Mesendoderm (in vitro differentiated cells): ENCODE measurements at places on chromosomes 13 and 19.

- DNase-seq, result no peak
These were observed 124.5 kb downstream of the KDM4B start for GRCh38 chr19:5093297-5093928.

GRCh38 chr13:74135326-74136083, 1.3 kb upstream of the KLF12 start:
- peak; percentile 89 for DNase-seq

DNA sequence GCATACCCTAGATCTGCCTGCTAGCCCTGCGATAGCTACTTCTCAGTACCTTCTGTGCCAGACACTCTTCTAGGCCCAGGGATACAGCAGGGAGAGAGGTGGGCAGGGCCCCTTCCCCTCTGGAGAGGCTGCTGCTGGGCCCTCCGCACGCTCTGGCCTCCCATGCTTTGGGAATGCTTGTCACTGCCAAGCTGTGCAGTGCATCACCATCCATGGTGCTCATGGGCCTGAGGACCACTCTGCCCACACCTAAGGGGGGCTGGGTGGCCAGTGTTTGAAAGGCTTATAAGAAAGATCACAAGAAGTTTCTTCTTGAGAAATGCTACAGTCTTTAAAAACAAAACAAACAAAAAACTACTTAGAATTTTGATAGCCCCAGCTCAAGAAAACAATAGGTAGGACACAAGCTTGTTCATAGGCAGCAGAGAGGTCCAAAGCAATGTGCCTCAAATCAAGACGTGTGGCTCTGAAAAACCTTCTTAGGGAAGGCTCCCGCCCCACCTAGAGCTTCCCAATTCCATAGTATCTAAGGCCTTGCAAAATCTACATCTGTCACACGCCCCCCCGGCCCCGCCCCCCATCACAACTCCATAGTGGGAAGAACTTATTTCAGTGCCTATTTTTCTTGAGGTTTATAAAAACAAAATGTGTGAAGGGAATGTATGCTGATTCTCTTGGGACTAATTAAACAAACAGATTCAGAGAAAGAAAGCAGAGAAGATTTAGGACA, 145.8 kb downstream of the TM9SF2 start:
- no peak for DNase-seq

- DNase-seq, result peak; percentile 58
These were observed 13.3 kb upstream of the ISYNA1 start for GRCh38 chr19:18450931-18451836.

- no peak for DNase-seq
These were observed 18.4 kb downstream of the SBNO2 start for GRCh38 chr19:1155352-1156304.

- peak; percentile 23 for DNase-seq
These were observed 1.0 kb upstream of the ZBTB32 start for GRCh38 chr19:35703343-35703742.

- DNase-seq, result no peak
These were observed 622 bp upstream of the FDX2 start for GRCh38 chr19:10316229-10317044.

DNA sequence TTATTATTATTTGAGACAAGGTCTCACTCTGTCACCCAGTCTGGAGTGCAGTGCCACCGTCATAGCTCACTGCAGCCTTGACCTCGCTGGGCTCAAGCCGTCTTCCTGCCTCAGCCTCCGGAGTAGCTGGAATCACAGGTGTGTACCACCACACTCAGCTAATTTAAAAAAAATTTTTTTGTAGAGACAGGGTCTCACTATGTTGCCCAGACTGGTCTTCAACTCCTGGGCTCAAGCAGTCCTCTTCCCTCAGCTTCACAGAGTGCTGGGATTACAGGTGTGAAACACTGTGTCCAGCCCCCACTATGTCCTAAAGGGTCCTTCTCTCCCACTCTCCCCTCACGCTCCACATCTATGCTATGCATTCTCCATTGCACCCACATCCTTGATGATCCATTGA, 9.1 kb upstream of the TLE2 start:
- no peak for DNase-seq

DNA sequence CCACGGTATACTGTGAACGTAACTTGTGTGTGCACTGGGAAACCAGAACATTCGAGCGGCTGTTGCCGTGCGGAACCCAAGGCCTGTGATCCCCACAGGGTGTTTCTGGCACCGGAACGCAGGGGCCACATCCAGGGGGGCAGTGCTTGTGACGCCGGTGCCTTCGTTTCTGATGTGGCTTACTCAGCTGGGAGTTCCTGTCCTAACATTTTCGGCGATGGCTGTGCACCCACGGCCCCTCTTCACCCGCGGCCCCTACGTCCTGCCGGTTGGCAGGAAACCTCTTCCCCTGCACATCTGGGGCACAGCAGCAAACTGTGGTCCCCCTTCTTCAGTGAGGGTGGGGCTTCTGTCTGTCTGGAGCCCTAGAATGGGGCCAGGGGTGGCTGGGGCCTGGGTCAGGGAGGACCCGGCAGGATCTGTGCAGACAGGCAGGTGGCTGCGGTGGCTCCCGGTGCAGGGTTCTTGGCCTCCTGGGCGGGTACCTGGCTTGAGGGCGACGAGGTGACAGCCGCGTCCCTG, 26.2 kb downstream of the CSNK1G2 start:
- DNase-seq, result no peak

GRCh38 chr13:34419025-34419424, 523.0 kb upstream of the NBEA start:
- no peak for DNase-seq

DNA sequence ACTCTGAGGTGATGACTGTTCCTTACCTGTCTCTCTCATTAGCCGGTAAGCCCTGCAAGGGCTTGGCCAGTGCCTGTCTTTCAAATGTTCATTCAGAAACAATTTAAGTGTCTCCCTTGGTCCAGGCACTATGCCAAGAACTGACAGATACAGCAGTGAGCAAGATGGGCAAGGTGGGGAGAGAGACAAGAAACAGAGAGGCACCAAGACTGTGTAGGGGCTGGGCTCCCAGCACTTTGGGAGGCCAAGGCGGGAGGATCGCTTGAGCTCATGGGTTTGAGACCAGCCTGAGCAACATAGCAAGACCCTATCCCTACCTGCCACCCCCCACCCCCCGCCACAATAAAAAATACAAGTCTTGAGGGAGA, 1.3 kb upstream of the CCNE1 start:
- no peak for DNase-seq

GRCh38 chr19:14530506-14530905, 1.1 kb downstream of the TECR start:
- no peak for DNase-seq

DNA sequence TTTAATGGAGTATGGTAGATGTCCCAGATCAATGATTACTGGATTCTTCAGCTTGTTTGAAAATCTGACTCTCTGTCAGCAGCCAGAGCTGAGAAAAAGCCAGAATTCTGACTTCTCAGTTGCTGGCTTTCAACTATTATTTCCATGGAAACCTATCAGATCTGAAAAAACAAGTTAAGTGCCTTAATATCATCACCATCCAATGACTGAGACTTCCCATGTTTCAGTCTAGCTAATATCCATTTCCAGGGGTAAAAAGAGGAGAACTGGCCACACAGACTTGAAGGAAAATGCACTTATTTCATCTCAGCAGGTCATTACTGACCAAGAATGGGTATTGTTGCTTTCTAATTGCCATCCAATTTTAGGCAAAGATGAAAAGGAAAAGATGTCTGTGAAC, 75.2 kb downstream of the TNFSF11 start:
- no peak for DNase-seq

GRCh38 chr13:108595436-108596274, 33.8 kb upstream of the MYO16 start:
- peak; percentile 23 for DNase-seq

DNA sequence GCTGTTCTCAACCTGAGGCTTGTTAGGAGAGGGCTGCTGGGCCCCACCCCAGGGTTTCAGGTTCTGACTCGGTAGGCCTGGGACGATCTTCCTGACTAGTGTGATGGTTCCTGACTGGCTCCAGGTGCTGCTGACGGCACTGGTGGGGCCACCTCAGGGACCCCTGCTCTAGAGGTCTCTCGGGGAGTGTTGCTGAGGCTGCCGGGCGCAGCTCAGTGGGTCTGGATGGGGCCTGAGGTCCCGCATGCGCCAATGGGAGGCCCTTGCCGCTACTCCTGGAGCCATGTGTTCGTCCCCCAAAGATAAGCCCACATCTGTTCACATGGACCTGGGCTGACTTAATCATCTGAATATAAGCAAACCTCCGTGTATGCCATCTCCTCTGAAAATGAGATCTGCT, 133.0 kb downstream of the ATP11A start:
- no peak for DNase-seq

GRCh38 chr19:30132343-30133075, 190.5 kb downstream of the URI1 start:
- peak; percentile 37 for DNase-seq

- no peak for DNase-seq
These were observed 2.4 kb downstream of the ALOX5AP start for GRCh38 chr13:30737511-30738337.

DNA sequence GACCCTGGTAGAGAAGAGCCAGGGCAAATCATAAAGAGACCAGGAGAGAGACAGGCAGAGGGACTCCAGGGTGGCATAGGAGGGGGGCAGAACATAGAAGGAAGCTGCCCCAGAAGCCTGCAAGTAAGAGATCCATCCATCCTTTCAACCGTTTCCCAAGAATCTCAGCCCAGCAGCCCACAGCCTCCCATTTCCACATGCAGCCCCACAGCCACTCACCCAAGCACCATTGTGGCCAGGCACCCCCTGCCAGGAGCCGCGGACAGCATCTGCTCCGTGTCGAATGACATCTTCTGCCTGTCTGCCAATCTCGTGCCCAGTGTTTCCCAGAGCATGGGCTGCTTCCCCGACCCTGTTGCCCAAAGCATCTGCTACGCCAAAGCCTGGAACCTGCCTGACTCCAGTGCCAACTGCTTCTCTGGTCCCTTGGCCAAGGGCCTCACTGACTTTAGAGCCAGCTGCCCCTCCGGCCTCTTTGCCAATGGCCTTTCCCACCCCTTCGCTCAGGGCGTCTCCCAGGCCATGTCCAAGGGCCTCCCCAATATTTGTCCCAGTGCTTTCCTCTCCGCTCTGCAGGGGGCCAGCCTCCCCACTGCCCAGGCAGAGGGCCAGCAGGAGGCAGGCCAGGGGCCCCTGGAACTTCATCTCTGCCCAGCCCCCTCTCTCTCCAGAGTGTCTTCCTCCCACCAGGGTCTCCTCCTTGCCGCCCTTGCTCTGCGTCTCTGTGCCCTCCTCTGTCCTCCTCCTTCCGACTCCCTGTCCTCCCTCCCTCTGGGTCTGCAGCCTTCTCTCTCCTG, 420 bp downstream of the DMKN start:
- no peak for DNase-seq

DNA sequence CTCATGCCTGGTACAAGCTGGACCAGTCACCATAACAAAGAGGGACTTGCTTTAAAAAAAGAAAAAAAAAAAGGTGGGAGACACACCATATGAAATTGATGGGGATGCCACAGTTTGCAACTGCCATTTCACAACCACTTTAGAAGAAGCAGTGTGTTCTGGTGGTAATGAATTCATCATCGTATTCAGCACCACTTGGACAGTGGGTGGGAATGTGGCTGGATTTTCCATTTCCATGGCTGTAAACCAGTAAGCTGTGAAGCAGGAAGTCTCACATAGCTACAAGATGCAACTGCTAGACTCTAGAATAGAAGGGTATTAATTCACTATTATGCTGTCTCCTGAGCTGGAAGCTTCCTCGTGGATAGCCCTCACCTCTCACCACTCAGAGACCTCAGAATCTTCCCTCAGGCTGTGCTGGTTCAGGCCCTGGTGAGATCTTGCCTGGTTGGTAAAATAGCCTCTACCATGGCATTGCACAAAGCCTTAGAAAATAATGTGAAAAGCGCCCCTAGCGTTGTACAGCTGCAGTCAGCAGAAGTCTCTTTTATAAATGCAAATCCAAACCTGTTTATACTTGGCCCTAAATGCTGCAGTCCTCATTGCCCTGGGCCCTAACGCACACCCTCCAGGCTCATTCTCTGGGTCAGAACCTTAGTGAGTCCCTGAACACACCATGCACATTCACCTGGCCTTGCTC, 150.7 kb downstream of the KCTD15 start:
- no peak for DNase-seq

GRCh38 chr13:32264407-32264806, 50.8 kb downstream of the ZAR1L start:
- no peak for DNase-seq

DNA sequence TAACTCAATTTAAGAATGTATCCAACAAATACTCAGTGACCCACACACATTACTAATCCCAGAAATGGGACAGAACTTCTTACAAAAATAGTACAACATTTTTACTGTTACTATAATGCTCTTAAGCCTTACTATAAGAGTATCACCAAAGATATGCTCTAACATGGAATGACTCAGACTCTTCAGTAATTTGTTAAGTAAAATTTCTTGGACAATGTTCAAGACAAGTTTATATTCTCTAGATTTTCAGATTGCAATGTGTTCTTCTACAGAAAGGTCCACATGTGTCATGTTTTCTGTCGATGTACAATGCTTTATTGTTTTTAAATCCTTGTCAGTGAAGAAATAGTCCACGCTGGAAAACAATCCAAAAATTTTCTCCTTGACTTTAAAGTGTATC, 66.3 kb upstream of the RFXAP start:
- DNase-seq, result no peak

DNA sequence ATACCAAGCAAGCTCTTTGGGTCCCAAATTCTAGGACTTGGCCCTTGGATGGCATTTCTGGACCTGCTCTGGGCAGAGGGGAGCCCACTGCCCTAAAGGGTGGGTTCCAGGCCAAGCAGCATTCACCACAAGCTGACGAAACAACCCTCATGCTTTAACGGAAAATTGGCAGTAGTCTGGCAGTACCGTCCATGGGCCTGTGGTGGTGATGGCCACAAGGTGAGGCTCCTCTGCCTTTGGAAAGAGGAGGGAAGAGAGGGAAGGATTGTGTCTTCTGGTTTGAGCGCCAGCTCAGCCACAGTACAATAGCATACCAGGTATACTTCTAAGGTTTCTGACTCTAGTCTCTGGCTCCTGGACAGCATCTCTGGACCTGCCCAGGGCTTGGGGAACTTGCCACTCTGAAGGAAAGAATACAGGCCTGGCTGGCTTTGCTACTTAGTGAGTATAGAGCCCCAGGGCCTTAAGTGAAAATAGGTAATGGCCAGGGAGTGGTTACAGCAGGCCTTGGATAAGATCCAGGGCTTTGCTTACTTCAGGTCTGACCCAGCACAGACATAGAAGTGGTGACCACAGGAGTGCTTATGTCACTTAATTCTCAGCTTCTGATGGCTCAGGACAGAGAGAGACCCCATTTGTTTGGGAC, 595.5 kb downstream of the LMO7 start:
- no peak for DNase-seq

GRCh38 chr19:11452620-11453310, 17.3 kb downstream of the PRKCSH start:
- DNase-seq, result no peak

GRCh38 chr13:111216166-111216960, 101.3 kb downstream of the ARHGEF7 start:
- peak; percentile 73 for DNase-seq

- no peak for DNase-seq
These were observed 4.6 kb upstream of the TPRX2 start for GRCh38 chr19:47854459-47854858.
